ENCODE measurements at places on chromosomes 11 and 22.

GRCh38 chr11:118604566-118604965 lies 2.8 kb upstream of the PHLDB1 start:
- no peak for DNase-seq

DNA sequence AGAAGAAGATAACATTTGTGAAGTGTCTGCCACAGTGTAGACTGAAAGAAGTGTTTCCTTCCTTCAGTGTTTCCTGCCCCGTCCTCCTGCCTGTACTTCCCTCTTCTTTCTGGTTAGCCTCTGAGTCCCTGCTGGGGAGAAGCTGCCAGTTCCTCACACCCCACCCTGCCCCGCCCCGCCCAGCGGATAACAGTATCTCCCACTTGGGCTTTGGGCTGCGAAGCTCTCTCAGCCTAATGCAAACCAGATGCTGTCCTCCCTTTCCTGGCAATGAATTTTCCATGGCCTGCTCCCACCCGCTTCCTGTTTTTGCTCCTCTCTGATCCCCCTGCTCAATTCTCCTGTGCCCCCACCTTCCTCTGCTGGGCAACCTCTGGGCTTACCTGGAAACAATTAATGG lies 5.2 kb upstream of the RAB3IL1 start:
- no peak for DNase-seq

GRCh38 chr11:110928391-110928790 lies 216.2 kb upstream of the ARHGAP20 start:
- DNase-seq: no peak

- no peak for DNase-seq
Observed at GRCh38 chr11:16960250-16960649, 54.0 kb downstream of the PLEKHA7 start.

- no peak for DNase-seq
Observed at GRCh38 chr22:47210112-47210657, 447.7 kb downstream of the TBC1D22A start.

DNA sequence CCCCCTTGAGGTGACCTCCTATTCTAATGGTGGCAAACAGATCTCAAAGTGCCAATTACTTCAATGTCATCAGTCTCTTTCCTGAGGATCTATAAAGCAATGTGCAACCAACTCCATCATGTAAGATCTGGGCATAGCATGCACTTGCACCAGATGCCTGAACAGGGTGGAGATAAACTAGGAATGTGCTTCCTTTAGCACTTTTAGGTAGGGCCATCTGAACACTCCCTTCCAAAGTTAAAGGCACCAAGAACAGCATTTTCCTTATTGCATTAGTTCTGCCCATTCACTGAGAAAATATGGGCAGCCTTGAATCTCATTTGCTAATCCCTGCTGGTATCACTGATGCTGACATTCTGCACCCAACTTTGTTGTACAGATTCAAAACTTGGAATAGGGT lies 112.0 kb downstream of the SGSM3 start:
- DNase-seq: no peak
